Esophagus squamous epithelium (tissue), 5 donors: ENCODE measurements at places on chromosomes 2 and 18. TPM values are rescaled to one million over a fixed set of nuclear protein-coding genes. Genes with fewer than 3 reads are reported as not detected.

- no peak for DNase-seq
Observed at GRCh38 chr2:220648628-220649027, 923.5 kb downstream of the EPHA4 start.

DNA sequence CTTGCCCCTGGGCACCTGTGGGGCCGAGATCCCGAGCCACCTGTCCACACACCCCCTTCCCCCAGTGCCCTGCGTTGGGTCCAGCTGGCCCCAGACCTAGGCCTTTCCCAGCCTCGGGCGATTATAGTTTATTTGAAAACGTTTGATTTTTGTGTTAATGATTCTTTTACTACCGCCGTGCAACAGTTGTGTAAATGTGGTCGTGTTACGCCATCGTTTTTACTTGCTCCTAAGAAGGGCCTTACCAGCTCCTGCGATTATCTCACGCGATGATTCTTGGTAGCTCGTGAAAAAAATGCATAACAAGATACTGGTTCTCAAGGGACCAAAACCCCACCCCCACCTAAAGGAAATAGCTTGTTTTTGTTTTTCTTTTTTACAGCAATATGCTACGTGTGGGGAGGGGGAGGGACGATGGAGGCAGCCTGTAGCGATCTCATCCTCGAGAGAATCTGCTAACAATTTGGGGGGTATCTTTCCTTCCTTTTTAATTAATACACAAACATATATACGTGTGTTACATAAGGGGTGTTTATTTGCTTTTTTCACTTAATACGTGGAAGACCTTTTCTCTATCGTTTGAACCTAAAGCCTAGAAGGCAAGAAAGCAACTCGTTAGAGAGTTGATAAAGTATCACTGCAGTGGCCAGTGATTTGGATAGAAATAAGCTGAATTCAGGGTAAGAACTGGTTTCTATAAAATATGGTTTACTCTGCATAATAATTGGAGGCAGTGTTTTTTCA, 1.0 kb downstream of the ZDBF2 start:
- DNase-seq = no peak

- no peak for DNase-seq
Observed at GRCh38 chr2:44927985-44928482, 13.5 kb upstream of the SIX3 start.

DNA sequence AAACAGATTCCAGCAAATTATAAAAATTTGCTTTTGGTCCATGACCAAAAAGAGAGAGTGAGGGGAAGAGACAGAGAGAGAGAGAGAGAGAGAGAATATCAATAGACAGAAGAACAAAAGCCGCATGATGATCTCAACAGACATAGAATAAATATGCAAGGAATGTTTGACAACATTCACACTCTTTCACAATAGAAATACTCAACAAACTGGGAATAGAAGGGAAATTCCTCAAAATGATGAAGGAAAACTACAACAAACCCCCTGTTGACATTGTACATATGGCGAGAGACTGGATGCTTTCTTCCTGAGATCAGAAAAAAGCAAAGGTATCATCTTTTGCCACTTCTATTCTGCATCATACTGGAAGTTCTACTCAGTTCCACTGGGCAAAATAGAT, 309.7 kb downstream of the RAD51AP2 start:
- DNase-seq = no peak

DNA sequence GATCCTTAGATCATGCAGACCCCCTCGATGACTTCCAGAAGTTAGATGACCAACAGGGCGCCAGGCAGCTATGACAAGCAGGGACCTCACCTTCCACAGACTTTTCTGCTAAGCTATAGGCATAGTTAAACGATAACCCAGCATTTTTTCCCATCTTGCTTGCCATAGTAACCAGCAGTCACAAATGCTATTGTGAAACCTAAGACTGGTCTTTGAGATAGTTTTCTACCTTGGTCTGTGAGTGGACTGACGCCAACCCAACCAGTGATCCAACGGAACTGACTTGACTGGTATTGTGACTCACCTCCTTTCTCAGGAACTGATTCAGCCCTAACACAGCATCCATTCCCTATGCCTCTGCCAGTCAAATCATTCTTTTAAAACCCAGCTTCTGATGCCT, 361.2 kb downstream of the LRRTM4 start:
- DNase-seq = no peak

DNA sequence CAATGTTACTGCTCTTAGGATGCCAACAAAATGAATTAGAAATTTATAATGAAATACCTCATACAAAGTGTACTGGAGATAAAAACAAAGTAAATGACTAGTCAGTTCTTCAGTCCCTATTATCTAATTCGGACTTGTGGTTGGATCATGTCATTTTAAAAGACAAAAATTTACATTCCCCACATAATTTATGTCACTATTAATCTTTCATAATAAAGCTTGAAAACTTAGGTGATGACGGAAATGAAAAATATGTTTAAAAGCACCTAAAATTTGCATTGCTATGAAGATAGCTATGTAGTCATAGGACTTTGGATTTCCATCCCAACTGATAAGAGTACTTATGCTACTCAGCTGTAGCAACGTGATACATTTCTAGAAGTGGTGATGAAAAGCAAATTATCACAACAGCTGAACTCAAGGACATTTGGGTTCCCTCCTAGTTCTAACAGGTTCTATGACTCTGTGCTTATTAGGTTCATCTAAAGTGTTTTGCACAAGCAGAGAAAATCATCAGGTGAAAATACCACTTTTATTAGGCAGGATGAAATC, 58.4 kb downstream of the LRPPRC start:
- no peak for DNase-seq

DNA sequence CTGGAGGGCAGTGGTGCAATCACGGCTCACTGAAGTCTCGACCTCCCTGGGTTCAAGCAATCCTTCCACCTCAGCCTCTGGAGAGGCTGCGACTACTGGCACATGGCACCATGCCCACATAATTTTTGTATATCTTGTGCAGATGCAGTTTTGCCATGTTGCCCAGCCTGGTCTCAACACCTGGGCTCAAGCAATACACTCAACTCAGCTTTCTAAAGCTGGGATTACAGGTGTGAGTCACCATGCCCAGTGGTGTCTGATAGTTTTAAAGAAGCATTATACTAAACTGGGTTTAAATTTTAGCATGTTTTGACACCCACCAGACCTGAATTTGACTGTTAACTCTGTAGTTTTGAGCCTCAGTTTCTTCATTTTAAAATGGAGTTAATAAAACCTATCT, 109.4 kb upstream of the SLC38A11 start:
- DNase-seq = no peak

The FBXO41 gene
- total RNA-seq = 1.1 TPM

The IL1RN gene
- 594 TPM for total RNA-seq
